ENCODE measurements at places on chromosomes 12 and 14.

DNA sequence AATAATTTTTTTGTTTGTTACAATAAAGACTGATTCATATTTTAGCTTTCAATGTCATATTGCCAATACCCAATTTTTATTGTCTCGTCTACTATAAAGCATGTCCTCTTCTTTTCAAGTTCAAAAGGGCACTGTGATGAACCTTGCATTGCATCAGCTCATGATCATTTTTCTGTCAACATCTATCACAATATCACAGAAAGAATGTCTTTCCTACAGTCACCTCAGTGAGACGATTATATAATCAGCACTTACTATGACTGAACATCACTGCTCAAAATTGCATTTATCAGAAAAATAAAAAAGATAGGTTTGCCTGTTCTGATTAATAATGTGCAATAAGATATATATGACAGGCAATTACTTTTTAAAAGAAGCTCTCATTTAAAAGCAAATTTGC, 228.7 kb upstream of the LRFN5 start:
- no peak for DNase-seq

DNA sequence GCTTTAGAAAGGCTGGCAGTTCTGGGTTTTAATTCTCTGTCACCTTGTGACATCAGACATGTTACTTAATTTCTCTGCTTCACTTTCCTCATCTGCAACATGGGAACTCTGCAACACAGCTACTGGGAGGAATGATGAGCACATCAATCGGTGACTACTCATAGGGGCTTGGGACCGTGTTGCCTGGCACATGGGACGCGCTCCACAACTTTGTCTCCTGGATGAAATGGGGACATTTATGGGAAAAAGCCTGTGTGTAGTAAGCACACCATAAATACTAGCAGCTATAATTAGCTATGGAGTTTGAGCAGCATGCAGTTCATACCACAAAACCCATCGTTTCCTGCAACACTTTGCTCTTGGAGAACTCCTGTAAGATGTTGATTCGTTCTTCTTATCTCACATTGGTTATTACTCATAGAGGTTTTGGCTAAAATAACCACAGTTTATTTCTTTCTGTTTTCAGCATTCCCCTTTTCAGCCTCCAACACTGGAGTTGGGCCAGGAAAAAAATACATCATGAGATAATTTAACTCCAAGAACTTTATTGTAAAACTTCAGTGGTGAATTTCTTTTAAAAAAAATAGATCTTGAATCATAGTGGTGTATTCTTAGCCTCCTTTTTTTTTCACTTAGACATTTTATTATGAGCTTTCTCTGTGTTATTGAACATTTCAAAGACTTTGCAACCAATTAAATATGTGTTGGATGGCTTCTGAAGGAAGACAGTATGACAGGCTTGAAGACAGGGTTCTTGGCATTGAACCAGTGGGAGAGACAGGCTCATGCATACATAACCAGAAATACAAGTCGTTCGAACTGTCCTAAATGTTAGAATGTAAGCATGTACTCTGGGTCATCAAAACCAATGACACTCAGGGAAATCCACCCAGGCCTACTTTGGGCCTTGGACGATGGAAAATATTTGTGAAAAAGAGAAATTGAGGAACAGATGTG, 72.7 kb downstream of the RIN3 start:
- DNase-seq, result no peak

GRCh38 chr12:132144810-132145168, 532 bp downstream of the NOC4L start:
- DNase-seq, result no peak

DNA sequence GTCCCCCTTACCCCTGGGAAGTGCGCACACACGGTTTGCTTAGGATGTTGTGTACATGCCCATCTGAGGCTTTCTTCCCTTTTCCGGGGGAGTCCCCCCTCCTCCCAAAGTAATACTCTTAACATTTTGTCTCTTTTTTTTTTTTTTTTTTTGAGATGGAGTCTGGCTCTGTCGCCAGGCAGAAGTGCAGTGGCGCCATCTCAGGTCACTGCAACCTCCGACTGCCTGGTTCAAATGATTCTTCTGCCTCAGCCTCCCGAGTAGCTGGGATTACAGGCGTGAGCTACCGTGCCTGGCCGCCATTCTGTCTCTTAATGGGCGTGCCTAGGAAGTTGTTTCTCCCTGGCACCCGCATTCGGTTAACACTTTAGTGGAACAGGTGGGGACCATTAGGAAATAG, 4.5 kb upstream of the GMFB start:
- no peak for DNase-seq

- no peak for DNase-seq
Measured at GRCh38 chr14:105355049-105355575, 40.6 kb downstream of the PACS2 start.

DNA sequence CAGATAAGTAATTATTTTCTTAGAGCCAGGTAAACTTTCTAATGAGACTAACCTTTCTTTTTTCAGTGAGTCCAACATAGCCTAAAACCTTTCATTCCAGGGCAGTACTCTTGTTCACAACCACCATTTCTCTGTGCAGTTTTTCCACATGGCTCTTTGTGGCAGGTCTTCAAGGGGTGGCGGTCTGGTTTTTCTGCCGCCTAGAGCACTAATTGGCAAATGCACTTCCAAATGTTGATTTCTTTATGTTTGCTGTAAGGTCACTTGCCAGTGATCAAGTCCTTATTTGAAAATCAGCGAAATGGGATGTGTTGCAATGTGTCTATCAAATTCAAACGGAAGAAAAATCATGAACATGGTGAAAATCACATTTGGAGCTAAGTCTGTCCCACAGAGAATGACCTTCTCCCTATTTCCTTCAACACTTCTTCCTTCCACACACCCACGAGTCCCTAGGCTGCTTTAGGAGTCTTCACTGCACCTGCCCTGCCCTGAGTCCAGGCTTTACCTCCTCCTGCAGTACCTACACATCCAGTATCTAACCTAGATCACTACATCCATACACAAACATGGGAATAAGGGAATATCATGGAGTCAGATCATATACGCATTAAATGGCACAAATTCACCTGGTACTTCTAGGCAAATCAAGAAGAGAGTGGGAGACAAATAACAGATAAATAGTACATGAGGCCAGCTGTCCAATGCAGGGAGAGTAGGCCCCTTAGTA, 1.9 kb downstream of the SRGAP1 start:
- DNase-seq, result no peak

- DNase-seq, result no peak
Measured at GRCh38 chr14:38790916-38791315, 312.1 kb downstream of the SEC23A start.

DNA sequence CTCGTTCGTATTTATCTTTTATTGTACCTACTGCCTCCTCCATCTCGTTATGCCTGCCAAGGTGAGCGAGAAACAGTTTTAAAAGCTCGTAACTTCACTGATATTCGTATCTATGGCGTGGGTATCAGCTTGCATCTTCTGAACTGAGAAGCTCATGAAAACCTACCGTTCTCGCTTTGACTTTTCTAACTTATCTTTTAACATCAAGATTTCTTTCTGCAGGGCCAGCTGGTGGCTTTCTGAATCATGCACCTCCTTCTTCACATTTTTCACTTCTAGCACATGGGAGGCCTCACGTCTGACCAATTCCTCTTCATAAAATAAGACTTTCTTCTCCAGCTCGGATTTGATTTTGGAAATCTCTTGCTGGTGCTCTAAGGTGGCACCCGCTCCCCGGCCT, 45.8 kb downstream of the AMN start:
- no peak for DNase-seq

DNA sequence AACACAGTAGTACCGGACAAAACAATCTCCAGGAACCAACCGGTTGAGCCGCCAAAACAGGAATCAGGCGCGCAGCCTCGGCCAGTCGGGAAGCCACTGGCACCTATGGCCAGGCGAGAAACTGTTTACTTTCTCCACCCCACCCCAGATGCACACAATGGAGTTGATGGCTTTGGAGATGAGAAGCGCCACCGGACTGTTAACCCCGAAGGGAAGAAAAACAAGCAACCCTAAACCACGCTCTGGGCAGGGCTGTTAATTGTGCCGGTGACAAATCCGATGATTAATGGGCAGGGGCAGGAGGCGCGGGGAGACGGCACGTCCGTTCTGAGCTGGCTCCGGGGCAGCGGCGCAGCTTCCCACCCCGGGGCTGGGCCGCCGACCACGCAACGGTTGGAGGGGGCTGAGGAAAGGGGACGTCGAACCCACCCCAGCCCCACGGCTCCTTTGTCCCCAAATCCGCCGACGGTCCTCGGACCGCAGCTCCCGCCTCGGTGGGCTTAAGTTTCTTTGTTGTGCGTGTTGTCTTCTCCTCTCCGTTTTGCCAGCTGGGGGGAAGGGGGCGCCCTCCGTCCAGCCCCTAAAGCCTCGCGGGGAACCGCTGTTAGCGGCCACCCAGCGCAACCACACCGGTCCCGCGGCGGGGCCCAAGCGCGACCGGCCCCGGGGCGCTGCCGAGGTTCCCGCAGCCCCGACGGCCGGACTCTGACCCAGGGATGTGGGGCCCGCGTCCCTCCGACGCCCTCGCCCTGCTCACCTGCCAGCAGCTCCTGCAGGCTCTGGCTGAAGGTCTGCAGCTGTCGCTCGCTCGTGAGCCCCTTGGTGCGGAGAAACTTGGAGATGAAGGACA, 790 bp downstream of the BTG1 start:
- DNase-seq, result peak; percentile 55
